ENCODE measurements at places on chromosomes 3 and 15.

DNA sequence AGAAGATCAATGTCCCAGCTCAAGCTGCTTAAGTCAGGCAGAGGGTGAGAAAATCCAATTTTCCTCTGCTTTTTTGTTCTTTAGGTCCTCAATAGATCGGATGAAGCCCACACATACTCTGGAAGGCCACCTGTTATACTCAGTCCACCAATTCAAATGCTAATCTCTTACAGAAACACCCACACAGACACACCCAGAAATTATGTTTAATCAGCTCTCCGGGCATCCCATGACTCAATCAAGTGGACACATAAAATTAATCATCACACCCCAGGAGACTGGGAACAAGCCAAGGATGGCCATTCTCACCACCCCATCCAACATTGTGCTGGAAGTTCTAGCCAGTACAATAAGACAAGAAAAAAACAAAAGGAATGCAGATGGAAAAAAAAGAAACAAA, 67.8 kb upstream of the SLC24A5 start:
- peak; percentile 22 for DNase-seq

DNA sequence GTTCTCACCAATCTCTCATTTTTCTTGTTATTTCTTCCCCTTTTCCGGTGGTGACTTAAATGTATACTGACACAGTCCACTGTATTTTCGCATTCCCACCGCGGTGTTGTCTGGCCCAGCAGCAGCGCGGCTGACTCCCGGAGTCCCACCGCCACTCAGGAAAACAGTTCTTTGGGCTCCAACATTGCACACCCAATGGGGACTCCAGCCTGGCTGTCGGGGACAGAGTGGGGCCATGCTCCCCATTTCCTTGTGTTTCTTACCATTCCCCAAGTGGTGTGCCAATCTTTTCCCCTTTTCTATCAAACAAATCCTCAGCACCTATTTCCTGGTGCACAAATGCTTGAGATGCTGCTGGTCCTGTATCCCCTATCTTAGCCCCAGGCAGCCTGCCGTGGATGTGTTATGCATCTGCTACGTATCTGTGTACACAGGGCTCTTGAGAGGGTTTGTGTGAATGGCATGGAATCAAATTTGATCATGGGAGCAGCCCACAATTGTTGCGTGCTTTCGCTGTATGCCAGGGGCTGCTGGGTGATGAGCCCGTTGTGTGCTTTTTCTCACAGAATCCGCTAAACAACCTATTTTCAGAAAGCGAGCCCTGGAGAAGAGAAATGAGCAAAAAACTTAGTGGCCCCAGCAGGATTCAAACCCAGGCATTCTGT, 219.1 kb upstream of the RGMA start:
- DNase-seq: no peak

GRCh38 chr3:89954137-89954536, 846.7 kb downstream of the EPHA3 start:
- peak; percentile 33 for DNase-seq

DNA sequence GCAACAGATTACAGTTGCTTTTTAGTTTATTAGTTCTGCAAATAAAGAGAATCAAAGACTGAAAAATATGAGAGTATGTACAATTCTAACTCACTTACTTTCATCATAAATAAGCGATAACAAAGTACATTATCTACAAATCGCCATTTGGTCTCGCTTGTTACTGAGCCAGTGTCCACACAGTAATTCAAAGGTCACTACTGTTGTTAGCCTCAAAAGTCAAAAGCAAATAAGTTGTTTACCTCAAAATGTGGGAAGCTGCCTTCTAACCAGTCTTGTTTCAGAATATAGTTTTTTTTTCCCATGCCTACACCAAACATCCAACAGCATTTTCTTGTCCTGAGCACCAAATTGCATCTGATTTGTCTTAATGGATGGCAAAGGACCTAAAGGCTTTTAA, 127.4 kb upstream of the FAM3D start:
- no peak for DNase-seq

- no peak for DNase-seq
These were observed 131.2 kb upstream of the CGNL1 start for GRCh38 chr15:57245130-57245529.

DNA sequence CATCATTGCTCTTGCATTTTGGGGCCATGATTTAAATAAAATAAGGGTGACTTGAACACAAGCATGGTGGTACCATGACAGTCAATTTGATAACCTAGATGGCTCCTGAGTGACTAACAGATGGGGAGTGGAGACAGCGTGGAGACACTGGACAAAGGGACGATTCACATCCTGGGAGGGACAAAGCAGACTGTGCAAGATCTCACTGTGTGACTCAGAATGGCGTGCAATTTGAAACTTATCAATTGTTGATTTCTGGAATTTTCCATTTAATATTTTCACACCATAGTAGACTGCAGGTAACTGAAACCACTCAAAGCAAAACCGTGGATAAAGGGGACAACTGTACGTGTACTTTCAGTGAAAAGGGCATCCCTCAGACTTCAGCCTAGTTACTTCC, 25.5 kb downstream of the MCCC1 start:
- no peak for DNase-seq

DNA sequence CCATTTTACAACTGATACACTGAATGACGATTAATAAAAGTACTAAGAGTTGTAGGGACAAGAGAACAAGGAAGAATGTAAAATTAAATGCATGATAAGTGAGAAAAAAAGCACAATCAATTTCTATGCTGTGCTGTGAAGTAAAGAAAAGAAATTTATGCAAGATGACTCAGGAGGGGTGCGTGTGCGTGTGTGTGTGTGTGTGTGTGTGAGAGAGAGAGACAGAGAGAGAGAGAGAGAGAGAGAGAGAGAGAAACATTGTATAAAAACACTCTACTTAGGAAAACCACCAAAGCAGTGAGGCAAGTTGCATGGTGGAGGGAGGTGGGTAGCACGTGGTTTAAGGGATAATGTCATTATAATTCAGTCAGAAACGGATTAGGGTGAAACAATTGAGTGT, 580.8 kb upstream of the ALCAM start:
- no peak for DNase-seq

DNA sequence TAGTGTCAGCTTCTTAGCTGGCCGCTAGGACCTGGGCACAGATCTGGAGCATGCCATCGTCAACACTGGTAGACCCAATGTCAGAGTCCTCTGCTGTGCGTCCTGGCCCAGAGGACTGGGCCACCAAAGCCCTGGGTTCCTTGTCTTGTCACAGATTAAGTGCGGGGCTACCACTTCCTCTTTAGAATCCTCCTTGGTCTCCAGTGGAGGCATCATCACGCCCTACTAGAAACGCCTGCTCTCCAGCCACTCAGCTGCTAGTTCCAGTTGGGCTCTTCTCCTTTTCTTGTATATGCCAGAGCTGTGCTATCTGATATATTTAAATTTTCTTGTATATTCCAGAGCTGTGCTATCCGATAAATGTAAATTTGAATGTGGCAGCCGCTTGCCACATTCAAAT, 11.2 kb downstream of the PPCDC start:
- no peak for DNase-seq

DNA sequence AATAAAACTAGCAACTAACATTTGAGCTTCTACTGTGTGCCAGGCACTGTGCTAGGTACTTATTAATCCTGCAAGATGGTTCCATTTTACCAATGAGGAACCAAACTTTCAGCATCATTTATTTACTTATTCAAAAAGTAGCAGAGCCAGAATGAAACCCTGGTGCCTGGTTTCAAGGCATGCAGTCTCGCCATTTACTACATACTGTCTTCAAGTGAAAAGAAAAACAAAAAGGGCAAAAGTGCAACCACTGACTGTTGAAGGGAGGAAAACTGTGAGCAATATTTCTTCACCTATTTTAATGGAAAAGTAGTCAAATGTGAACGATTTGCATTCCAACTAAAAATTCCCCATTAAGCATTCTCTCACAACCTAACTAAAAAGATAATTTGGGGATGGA, 8.7 kb downstream of the DCUN1D1 start:
- no peak for DNase-seq

DNA sequence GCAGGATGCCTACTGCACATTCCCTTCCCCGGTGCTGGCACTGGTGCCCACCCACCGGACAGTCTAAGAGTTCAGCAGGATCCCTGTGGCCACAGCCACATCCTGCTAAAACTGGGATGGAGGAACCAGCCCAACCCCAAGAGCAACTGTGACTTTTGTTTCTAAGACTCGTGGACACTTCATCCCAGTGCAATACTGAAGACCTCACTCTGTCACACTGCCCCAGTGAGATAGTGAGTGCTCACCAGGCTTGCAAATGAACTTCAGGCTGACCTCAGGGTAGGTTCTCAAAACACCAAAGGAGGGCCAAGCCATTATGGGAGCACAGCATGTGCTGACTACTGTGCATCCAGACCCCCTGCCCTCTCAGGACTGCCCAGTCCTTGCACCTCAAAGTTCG, 46.7 kb upstream of the MTMR14 start:
- DNase-seq: no peak
